ENCODE measurements at places on chromosomes 16 and 17. TPM values are rescaled to one million over a fixed set of nuclear protein-coding genes. Genes with fewer than 3 reads are reported as not detected.

- DNase-seq = no peak
Observed at GRCh38 chr17:64682261-64683181, 20.4 kb upstream of the SMURF2 start.

DNA sequence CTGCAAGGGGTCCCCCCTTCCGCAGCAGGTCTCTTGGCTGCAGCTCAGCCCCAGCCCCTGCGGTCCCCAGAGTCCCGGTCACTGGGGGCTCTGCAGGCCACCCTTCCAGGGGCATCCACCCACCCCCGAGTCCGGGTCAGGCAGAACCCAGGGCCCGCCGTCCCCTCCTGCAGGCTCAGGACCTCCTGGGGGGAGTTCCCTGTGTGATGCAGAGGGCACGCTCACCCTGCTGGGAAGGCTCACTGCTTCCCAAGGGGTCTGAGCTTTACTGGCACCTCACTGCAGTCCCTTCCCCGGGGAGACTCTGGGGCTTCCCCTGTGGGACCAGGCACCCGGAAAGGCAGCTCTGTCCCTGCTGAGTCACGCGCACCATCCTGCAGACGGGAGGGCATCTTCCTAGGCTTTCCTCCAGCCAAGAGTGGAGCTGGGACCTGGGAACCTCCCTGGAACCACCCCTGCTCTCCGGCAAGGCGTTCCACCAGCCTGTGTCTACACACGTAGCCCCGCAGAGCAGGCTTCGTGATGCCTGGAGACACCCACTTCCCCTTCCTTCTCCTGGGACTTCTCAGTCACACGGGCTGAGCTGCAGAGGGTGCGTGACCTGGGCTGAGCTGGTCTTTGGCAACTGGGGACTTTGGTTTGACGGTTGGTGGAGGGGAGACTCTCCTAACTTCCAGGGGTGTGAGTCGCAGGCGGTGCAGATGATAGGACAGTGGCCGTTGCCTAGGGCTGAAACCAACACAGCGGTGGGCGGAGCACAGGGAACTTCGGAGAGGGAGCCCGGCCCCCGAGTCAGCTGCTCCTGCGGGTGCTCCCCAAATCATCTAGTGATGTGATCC is 23.4 kb downstream of the SLC25A10 start:
- DNase-seq = no peak

GRCh38 chr17:83183145-83183948 is 103.9 kb downstream of the METRNL start:
- DNase-seq = peak; percentile 5

GRCh38 chr17:28112181-28112580 is 69.7 kb downstream of the NLK start:
- DNase-seq = no peak

DNA sequence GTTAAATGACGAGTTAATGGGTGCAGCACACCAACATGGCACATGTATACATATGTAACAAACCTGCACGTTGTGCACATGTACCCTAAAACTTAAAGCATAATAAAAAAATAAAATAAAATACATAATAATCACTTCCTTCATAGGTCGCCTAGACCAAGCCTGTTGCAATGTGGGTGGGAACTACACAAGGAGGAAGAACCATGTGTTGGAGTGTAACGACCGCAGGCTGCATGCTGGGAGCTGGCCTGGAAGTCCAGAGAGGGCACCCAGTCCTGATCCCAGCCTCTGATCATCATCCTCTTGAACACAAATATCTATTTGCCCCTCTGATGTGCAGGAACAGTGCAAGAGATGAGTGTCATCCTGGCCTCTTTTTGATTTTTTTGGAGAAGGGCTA is 224.7 kb upstream of the ASIC2 start:
- DNase-seq = no peak

DNA sequence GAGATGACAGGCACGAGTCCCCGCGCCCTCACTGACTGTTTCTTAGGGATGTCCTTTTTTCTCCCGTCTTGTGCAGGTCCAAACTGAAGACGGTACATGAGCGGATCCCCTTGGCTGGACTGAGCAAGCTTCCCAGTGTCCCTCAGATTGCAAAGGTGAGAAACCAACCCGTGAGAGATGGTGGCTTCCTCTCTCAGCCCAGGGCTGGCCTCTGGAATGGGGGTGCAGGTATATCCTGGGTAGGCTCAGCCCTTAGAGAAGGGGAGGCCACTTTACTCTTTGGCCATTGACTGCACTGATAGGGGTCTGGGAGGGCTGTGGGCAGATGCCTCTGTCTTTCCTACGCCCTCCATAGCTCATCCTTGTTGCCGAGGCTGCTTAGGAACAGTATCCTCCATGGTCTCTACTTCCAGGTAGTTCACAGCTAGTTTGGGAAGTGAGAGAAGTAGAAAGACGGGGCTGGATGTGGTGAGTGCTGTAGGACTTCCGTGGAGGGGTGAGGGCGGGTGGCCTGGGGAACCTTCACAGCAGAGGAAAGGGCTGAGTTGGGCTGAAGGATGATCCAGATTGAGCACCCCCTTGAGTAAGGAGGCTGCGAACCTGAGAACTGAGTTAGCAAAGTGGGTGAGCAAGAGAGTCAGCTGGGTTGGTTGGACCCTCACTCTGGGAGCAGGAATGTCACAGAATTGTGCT is 83.0 kb downstream of the OR1D5 start:
- DNase-seq = no peak

DNA sequence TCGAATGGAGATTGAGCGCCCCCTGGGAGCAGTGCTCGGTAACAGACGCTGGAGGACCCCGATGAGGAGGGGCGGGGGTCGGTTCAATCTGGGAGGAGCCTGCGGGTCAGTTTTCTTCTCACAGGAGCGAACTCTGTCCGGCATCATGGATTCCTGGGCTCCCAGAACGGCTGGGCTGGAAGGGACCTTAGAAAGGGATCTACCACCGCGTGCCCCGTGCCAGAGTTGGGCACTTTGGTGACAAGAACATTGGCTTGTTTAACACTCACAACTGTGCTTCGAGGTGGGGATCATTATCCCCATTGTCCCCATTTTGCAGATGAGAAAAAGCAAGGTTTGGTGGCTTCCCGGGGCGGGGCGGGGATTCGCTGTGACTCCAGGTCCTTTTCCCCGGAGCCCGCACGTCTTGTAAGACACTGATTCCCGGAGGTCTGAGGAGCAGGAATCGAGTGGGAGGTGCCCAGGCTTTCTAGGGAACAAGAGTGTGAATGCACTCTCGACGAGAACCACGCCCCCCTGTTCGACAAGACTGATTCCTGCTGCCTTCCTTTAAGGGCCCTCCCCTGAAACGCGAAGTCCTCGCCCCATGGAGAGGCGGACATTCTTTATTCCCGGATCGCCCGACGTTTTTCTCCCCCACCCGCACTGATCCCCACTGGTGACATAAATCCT is 1.5 kb upstream of the FBXL19 start:
- peak; percentile 80 for DNase-seq

DNA sequence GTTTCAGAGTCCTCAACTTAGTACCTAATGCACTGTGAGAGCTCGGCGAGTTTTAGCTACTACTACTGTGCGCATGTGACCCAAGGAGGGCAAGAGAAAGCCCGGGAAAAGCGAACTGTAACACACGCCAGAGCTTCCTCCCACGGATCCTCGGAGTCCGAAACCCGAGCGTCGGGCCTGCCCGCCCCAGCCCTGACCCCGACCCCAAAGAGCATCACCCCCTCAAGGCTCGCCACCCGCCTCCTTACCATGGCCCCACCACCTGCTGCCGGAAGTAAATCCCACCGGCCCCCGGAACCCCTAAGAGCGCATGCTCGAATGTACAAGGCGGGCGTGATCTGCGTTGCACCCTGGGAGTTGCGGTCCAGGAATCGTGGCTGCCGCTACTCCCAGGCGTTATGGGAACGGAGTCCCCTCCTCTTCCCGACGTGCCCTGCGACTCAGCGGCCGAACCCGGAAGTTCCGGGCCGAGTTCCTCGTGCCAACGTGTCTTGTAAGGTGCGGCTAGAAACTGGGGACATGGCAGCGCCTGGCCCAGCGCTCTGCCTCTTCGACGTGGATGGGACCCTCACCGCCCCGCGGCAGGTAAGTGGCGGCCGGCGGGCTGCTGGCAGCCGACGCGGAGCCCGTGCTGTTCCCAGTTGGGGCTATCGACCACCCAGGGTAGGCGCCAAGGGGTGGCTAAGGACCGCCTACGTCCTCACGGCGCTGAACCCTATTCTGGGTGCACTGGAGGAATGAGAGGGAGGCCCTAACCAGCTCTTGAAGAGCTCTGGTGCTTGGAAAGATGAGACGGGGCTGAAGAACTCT is at the start of the genes PMM2 and TMEM186:
Gene PMM2 (plus strand): TSS at position 476 of the 810 bp plus-strand sequence. CDS start 44 bp downstream, at position 520.
Gene TMEM186 (minus strand): TSS at position 276 of the 810 bp plus-strand sequence. CDS start 25 bp downstream, at position 251.
- DNase-seq = peak; percentile 94

DNA sequence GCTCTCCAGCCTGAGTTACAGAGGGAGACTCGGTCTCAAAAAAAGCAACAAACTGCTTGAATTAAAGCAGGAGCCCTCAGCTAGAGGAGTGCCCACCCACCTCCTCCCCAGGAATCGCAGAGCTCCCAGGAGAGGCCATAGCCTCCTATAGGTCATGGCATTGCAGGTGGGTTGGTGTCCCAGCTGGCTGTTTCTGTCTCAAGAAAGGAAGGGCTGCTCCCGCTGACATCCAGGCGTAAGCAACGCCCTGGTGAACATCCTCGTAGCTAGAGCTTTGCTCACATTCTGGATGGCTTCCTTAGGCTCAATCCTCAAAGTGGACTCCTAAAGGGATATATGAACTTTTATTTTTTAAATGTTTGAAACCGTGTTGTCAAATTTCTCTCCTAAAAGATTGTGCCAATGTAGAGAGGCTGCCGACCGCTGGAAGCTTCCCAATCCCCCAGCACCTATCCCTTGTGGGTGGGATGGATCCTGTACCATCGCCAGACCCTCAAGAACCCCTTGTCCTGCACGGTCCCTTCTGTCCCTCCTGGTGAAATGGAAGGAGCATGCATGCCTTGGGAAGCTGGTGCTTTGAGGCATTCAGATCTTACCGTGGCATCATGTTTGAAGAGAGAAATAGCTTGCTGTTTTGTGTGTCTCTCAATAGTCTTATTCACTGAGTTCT is 5.9 kb downstream of the NLRC5 start:
- no peak for DNase-seq

- no peak for DNase-seq
Observed at GRCh38 chr16:31138621-31139578, 3.4 kb upstream of the PRSS8 start.

- DNase-seq = no peak
Observed at GRCh38 chr17:79024901-79025737, 1.1 kb downstream of the C1QTNF1 start.

DNA sequence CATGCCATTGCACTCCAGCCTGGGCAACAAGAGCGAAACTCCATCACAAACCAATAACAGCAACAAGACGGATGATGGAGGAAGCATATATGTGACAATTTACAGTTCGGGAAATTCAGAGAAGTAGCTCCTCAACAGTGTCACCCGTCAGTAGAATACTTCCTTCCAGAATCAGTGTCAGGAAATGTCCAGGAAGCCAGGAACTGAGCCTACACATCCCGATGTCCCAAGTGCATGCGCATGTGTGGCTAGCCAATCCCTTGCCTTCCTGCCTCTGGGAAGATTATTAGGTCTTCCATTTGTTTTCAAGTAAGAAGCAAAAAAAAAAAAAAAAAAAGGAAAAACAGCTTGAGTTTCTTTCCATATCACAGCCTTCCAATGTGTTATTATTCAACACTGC is 1.4 kb upstream of the PITPNC1 start:
- no peak for DNase-seq

DNA sequence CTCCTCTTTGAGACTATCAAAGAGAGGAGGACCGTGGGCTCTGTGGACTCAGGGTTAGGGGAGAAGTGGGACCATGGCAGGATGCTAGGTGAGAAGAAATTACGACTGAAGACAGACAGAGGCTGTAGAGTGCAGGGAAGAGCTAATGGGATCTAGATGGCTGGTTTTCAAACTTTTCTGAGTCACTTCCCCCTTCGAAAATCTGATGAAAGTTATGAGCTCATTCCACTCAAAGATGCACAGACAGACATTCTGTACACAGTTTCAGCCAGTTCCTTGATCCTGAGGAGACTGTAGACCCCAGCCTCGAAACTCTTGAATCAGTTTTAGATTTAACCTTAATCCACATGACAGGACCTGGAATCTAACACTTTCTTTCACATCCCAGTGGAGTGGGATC is 40.7 kb downstream of the RGS9 start:
- no peak for DNase-seq

DNA sequence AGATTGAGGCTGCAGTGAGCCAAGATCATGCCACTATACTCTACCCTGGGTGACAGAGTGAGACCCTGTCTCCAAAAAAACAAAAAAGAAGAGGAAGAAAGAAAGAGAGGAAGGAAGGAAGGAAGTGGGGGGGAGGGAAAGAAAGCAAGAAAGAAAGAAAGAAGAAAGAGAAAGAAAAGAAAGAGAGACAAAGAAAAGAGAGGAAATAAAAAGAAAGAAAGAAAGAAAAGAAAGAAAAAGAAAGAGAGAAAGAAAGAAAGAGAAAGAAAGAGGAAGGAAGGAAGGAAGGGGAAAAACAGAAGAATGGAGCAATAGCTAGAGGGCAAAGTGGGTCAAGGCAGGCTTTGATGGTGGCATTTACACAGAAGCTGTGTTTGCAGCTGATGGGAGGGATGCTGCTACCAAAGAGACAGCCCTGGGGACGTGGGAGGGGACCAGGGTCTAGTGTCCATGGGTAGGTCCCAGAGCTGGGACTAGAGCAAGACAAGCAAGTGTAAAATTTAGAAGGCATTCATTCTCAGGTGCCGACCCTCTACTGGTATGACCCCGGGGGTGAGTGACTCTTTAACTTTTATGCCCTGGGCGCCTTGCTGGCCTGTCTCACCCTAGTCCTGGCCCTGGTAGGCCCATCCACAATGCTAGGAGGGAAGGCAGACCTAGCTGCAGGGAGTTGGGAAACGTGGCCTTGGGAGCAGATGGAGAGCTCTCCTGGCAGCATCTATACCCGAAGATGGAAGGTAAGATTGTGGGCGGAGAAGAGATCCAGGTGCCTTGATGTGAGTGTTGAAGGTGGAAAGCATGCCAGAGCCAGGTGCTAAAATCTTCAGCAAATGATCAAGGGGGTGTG is 2.0 kb upstream of the CES3 start:
- no peak for DNase-seq

GRCh38 chr17:82838386-82839063 is 1.3 kb downstream of the ZNF750 start:
- no peak for DNase-seq

GRCh38 chr17:43772877-43773648 is 5.7 kb downstream of the DUSP3 start:
- no peak for DNase-seq

GRCh38 chr16:55754056-55754455 is 78.8 kb downstream of the CES1 start:
- DNase-seq = no peak

Gene IGFBP4
- 54.6 TPM for total RNA-seq

Gene BRICD5
- 24.6 TPM for total RNA-seq

Gene MSL1
- total RNA-seq = 95.8 TPM

Gene GUCY2D
- not detected for total RNA-seq

Gene SYNGR3
- total RNA-seq = 21.3 TPM

Gene ARL17A
- total RNA-seq = 24.6 TPM

Gene PYY
- total RNA-seq = not detected

Gene KRT33B
- not detected for total RNA-seq

Gene NOS2
- not detected for total RNA-seq
